Activated CD4-positive, alpha-beta T cell treated with anti-CD3 and anti-CD28 coated beads for 4 hours (primary cell): ENCODE measurements at places on chromosomes 13 and 19.

- DNase-seq, result no peak
Observed at GRCh38 chr13:99991828-99992775, 10.5 kb downstream of the ZIC2 start.

GRCh38 chr13:57726981-57727380 lies 95.4 kb downstream of the PCDH17 start:
- DNase-seq, result no peak

DNA sequence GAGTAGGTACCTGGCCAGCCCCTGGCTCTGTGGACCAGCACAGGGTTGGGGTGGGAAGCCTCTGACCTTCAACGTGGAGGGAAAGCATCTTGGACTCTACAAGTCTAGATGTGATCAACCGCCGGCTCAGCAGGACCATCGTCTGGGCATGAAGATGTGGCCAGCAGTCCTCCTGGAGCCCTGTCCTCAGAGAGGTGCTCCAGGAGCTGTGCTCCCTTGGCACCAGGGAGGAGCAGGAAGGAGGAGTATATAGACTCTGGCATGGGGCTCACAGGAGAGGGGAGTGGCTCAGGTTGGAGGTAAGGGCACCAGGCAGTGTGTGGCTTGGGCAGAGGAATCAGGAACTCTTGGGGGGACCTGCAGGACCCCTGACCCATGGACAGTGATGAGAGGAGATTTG lies 18.3 kb upstream of the ISYNA1 start:
- DNase-seq, result no peak

DNA sequence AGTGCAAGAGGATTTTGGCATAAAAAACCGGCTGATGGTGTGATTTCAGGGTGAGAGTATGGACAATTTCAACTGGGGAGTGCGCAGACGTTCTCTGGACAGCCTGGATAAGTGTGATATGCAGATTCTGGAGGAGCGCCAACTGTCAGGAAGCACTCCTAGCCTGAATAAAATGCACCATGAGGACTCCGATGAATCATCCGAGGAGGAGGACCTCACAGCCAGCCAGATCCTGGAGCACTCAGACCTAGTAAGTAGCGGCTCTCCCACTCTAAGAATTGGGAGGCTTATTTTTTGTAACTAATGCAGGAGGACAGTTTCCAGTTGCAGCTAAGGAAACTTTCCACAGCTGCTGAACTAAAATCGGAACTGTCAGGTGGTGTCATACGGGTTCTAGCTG lies 53.6 kb downstream of the ZAR1L start:
- no peak for DNase-seq

GRCh38 chr19:18865973-18866799 lies 29.8 kb downstream of the CERS1 start:
- peak; percentile 54 for DNase-seq

DNA sequence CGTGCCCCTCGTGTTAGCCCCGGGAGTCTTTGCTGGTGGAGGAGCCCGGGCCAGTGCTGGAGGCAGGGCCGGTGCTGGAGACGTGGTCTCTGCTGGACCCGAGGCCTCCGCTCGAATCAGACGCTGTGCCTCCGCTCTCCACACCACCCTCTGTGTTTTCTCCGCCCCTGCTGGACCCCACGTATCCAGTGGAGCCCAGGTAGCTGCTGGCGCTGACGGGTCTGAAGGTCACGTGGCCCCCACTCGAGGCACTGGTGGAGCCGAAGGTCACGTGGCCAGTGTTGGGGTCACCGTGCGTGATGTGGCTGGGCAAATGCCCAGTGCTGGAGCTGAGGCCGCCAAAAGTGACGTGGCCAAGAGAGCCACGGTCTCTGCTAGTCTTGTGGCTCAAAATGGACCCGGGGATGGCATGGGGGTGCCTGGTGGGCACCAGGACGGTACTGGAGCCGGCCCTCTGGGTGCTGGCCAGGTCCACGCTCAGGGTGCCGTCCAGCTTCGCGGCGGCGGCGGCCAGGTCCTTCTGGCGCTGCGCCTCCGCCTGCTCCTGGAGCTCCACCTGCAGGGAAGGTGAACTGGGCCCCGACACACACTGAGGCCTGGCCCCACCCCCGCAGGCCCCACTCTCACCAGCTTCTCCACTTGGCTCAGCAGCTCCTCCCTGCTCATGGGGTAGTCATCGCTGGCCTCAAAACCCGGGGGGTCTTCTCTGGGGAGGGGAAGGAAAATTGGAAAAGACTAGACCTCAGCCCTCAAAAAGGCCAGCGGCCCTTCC lies 27.3 kb downstream of the ZNF114 start:
- DNase-seq, result no peak

DNA sequence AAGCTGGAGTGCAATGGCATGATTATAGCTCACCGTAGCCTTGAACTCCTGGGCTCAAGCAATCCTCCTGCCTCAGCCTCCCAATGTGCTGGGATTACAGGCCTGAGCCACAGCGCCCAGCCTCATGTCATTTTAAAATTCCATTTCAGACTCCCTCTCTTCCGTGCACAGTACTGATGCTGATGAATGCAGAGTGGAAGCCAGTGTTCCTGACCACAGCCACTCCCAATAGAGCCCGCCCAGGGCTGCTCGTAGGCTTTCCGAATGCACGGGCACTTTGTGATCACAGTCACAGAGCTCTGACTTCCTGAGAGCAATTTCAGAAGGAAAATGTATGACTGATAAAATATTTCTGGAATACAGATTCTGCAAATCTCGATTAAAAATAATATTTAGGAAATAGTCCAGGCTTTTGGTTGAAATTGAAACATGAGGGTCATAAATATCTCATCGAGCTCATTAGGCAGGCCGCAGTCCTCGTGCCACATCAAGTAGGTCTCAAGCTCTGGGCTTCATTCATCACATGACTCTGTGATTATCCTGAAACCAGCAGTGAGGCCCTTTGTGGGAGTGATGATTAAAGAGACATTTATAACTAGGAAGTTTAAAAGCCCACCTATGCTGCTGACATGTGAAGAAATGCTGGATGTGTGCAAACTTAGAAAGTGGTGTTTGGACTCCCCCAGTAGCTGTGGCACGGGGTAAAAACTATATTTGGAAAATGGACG lies 38.9 kb upstream of the AMER2 start:
- no peak for DNase-seq

- DNase-seq, result no peak
Observed at GRCh38 chr13:28429685-28430290, 65.1 kb downstream of the FLT1 start.

DNA sequence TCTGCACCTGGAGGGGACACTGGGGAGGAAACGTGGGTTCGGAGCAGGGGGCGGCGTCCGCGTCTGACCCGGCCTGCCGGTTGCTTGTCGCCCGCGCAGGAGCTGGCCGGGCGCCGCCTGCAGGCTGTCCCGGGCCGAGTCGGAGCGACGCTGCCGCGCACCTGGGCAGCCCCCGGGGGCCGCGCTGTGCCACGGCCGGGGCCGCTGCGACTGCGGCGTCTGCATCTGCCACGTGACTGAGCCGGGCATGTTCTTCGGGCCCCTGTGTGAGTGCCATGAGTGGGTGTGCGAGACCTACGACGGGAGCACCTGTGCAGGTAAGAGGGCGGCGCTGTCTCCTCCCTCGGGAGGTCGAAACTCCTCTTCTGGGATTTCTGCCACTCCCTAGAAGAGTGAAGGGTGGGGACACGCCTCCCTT lies 1.3 kb downstream of the ITGBL1 start:
- no peak for DNase-seq

DNA sequence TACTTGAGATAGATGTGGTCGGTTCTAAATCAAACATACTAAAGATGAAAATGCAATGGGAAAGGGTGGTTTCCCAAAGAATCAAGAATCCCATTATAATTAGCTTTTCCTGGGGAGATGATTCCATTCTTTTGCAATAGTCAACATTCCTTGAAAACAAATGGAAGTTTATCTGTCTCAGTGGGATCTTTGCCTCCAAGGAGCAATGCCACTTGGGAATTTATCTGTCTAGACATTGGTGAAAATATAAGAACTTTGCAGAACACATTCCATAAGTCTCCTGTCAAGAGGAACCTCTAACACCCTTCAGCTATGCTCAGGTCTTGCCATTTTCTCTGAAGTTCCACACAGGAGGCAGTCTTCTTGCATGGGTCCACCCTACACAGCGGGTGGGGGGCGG lies 152.5 kb downstream of the KCTD12 start:
- DNase-seq, result no peak

DNA sequence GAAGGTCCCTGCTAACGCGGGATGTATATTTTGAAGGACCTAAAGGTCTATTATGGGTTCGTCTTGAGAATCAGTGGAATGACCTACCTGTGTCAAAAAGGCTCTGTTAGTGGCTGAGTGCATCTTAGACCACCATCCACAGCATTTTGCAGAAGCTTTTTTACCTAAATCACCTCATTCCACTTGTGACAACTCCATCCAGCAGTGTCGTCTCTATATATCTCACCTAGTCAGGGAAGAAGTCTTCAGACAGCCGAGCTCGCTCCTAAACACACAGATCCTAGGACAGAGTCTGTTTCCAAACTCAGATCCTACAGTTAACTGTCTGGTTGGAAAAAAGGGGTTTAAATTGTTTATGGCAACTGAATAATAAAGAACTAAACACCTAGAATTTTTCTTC lies 33.7 kb downstream of the COL4A1 start:
- no peak for DNase-seq
